Stimulated activated CD4-positive, alpha-beta T cell treated with anti-CD3 and anti-CD28 coated beads, TNF-alpha, amount 100 ng/mL, for 1 hour (primary cell): ENCODE measurements at places on chromosomes 5 and 9.

GRCh38 chr9:130598188-130598587, 18.8 kb downstream of the FUBP3 start:
- no peak for DNase-seq

DNA sequence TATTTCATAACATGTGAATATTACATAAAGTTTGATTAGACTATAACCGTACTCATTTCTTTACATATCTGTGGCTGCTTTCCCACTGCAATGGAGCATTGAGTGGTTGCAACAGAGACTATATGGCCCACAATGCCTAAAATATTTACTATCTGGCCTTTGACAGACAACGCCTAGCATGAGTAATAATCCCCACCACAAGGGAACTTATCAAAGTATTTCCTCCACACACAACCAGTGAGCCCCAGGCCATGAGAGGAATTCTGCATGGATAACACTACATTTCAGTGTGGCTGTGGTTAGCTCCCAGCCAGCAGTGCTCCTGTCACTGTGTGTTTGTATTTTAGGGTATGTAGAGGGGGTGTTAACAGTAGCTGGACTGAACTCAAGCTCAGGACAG, 54.8 kb downstream of the FAM81B start:
- DNase-seq: no peak

GRCh38 chr5:27788184-27788583, 749.8 kb upstream of the CDH9 start:
- no peak for DNase-seq

- DNase-seq: no peak
Measured at GRCh38 chr9:110337727-110338126, at the start of gene TXNDC8. TXNDC8 (minus strand) TSS chr9:110337863.

GRCh38 chr5:125348221-125348692, 601.8 kb upstream of the ZNF608 start:
- DNase-seq: no peak

- DNase-seq: no peak
Measured at GRCh38 chr9:134204041-134204440, 39.7 kb upstream of the RNU6ATAC start.

- DNase-seq: no peak
Measured at GRCh38 chr5:111072949-111073682, 1.6 kb downstream of the TSLP start.

- no peak for DNase-seq
Measured at GRCh38 chr9:112337547-112337946, 4.1 kb upstream of the PTBP3 start.

DNA sequence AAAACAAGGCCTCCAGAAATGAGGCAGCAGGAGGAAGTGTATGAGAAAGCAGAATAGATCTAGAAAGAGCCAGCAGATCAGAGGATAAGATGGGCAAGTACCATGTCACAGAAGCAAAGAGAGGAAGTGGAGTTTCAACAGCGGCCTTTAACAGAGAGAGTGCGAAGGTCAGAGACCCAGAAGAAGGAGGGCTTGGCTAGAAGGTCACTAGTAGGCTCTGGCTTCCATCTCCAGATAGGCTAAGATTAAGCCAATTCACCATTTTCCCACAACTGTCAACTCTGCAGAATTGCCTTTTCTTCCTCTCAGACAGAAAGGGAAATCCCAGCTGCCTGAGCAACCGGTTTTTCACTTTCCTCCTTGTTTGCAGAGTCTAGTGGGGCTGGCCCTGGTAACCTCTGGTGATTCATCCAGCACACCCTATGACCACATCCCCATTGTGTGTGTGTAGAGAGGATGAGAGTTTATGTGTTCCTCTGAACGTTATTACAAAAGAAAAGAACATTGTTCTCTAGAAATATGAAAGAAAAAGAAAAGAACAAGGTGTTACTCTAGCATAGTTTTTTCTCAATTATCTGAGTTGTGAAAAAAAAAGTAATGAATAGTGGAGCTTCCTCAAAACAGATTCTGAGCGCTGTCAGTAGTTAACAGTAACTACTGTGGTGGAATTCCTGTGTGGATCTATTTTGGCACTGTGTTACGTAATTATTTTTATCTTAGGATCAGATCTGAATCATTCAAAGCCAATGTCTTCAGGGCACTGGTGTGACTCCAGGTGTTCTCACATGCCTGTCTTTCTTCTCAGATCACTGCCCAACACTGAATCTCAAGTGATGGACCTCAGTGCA, 220.4 kb downstream of the ARRDC3 start:
- DNase-seq: peak; percentile 19

DNA sequence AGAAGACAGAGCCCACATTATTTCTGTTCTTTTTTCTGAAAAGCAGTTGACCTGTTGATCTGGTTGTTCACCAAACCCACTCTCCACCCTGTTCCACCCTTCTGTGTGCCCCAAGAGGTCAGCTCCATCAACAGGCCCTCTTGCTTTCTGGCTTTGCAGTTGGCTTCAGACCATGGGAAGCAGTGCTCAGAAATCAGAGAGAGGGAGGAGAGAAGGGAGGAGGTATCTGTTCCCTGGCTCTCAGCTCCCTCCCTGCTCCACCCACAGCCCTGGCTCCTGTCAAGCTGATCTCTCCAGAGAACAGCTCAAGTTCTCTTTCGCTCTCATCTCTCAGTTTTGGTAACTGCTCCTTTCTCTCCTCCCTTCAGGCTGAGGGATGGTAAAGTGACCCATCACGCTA, 144.2 kb upstream of the RAI14 start:
- DNase-seq: no peak

GRCh38 chr9:105232207-105232606, 12.2 kb upstream of the SLC44A1 start:
- no peak for DNase-seq

DNA sequence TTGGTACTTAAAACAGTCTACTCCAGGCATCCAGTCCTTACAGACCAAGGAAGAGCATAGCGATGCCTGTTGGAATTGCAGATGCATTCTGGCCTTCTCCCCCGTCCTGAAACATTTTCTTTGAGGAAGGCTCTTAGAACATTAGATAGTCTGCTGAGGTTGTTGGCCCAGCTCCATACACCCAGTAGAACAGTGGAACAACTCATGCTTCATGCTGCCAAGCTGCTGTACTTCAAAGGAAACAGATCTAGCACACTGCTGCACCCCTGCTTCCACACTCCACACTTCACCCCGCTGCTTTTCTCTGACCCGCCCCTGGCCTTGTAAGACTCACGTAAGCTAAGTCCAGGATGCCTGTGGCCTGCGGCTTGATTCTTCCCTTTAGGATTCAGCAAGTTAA, 33.4 kb upstream of the NCS1 start:
- DNase-seq: no peak

DNA sequence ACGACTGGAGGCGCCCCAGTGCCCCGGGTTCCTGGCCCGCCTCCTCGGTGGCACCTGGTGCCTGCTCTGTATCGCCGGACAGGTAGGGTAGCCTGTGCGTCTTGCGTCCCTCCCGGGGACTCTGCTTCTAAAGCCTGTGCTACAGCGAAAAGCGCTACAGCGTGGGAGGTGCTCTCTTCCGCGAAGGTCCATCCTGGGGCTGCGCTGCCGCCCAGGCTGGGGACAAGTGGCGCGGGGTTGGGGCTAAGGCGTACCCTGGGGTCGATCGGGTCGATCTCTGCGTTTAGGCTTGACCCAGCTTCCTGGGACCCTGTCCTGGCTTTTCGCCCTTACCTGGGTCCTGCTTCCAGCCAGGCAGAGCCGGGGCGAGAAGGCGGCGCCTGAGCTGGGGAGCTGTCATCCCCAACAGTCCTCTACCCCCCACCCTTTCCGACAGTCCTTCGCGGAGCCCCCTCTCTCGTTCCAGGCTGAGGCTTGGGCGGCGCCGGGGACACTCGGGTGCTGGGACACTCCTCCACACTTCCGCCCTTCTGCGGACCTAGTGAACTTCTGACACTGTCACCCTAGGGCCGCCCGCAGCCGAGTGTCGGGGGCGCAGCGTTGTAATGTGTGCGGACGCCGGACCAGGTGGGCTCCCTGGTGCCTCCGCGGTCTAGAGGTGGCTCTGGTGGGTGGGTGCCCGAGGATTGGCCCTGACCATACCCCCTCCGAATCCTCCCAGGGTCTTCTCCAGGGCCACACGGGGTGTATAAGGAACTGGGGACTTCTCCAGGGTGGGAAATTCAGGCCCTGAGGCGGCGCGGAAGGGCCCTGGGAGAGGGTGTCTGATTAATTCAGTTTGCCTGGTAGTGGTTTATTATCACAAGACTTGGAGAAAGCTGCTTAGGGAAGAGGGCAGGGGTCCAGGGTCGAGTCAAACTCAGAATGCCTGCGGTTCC, 328.2 kb downstream of the SH3GL2 start:
- no peak for DNase-seq

DNA sequence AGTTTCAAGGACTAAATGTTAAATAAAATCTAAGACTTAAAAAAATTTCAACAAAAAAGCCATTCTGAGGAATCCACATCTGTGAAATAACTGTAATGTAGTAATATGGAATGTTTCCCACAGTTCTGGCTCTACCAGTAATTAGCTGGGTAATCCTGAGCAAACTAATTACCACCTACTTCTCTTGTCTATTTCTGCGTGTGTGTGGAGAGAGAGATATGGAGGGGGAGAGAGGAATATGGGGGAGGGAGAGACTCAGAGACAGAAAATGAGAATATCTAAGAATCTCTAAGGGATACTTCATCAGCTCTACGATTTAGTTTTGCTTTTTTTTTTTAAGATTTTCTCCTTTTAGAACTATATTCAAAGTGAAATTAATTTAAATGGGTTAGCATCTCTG, 28.0 kb downstream of the TBCA start:
- no peak for DNase-seq

DNA sequence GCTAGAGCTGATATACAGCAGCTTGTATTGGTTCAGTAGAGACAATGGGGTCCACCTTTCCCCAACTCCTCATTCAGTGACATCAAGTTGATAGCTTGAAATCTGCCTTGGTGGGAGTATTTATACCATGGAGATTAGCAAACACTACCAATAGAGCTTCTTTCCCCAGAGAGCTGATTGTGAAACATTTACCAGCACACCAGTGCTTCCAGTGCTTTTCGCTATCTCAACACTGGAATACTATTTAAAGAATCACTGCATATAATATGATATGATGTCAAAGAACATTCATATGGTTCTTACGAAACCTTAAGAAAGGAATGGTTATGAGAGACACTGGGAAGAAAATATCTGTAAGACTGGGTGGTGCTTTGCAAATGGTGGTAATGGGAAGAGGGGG, 21.8 kb upstream of the RNF145 start:
- DNase-seq: no peak

- no peak for DNase-seq
Measured at GRCh38 chr5:151048526-151048925, 28.1 kb downstream of the GPX3 start.

GRCh38 chr9:134433101-134433500, 106.8 kb downstream of the RXRA start:
- DNase-seq: no peak

DNA sequence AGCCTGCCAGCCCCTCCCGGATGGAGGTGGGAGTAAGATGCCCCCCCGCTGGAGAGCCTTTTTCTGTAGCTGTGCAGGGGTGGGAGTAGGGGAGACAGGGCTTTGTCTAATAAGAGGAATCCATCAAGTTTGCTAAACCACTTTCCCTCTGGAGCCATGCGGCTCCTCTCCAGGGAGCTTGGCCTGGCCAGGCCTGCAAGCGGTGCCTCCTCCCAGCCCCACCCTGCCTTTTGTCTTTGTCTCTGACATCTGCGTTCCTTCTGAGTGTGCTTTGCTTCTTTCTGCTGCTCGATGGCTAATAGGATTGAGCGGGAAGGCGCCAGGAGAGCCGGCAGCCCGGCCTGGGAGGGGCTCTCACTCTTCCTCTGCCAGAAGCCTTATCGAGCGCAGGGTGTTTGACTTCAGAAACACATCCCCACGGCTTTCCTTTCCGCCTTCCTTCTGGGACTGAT, 26.7 kb upstream of the FCN1 start:
- DNase-seq: no peak

DNA sequence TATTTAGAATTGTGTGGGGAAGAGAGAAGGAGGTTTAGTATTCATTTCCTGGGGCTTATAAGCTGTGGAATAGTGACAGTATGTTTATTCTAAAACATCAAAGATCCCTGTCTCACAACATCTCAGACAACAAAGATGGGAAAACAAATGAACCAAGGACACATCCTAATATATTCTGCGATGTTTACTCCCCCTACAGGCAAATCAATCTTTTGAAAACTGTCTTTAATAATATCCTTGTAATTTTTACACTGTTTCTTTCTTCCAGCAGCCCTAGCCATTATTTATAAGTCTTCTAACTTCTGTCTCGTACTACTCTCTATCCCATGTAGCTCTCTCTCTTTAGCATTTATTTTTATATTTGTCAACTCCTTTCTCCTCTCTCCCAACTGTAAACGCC, 33.5 kb upstream of the TMEM252 start:
- DNase-seq: no peak

- DNase-seq: no peak
Measured at GRCh38 chr9:132069046-132069898, 10.4 kb downstream of the MED27 start.

DNA sequence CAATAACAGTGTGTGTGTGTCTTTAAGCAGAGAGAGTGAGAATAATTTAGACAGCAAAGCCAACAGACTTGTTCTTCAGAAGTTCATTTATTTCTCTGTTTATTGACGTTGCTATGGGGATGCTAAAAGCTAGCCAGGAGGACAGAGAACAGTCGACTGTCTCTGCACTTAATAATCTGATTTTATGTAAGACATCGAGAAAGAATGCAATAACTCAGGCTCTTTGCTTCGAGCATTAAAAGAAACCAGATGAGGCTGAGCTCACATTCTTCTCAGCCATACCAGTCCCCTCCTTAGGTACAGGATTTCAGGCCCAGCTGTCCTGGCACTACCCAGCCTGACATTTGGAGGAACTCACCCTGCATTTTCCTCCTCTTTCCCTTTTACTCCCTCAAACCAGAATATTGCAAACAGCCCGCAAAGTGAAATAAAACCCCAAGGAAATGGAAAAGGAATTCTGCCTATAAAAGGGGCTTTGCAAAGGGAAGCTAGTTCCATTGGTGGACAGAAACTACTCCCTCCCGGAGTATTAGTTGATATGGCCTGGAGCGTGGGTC, 44.5 kb upstream of the DPYSL3 start:
- DNase-seq: no peak

DNA sequence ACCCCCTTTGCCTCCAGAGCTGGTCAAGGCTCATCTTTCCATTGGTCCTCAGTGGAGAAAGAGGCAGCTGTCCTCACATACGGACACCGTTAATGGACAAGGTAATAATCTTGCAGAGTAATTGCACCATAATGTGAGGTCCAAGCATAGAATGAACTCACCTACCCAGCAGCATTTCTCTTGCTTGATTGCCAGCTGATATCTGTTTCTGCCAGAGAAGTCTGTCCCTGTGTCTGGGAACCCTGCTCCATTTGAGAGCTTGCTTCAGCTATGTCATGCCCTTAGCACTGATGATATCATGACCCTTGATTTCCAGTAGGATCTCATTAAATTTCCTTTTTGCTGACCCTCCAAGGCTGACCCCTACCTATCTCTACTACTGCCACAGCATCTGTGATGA, 154.6 kb downstream of the PIK3R1 start:
- DNase-seq: no peak
